H1 (cell line): ENCODE measurements at places on chromosomes 2 and 18.

GRCh38 chr2:60295636-60295962 lies 257.9 kb downstream of the BCL11A start:
- no peak overlapping the region for H3K4me3 ChIP-seq
- no peak for DNase-seq
- no peaks in the 10 kb centered on the region for H3K36me3 ChIP-seq
- no peaks in the 10 kb centered on the region for H3K27me3 ChIP-seq

DNA sequence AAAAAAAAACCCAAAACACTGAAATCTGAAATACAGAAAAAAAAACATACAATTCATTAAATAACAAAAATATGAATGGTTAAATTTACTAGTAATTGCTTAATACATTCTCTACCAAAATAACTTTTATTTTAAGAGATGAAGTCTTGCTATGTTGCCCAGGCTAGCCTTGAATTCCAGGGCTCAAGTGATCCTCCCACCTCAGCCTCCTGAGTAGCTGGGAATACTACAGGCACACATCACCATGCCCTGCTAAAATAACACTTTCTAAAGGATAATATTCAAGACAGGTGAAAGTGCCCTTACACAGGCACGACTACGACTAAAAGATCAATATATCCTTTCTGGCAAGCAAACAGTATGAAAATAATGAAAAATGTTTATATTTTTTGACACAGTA lies 9.5 kb downstream of the USP34 start:
- no peak for DNase-seq
- no peaks in the 10 kb centered on the region for H3K4me1 ChIP-seq

DNA sequence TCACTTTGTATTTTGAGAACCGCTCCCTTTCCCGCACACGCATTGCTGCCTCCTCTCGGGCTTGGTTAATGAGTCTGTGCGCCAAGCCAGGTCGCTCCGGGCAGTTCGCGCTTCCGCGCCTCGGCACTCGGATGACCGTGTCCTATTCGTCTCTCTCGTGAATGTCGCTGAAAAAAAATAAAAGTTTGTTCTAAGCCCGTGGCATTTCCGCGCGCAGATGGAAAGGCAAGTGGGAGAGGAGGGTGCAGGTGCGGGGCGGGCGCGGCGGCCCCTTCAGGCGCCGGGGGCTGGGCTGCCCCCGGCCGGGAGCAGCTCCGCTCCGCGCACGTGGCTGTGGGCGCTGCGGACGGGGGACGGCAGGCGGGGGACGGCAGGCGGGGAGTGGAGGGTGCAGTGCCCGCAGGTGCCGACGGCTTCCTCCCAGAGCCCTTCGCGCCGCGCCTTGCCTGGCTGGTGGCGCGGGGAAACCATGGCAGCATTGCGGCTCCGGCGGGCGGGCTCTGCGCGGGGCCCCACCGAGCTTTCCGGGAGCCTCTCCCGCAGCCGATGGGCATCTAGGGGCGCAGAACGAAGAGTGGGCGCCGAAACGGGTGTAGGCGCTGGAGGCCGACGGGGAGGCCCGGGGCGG lies 159.6 kb upstream of the SIX2 start:
- no peak overlapping the region for H3K27ac ChIP-seq
- no peaks in the 10 kb centered on the region for H3K36me3 ChIP-seq
- peaks cover 13% of the 10 kb centered on the region for H3K27me3 ChIP-seq
- H3K4me3 ChIP-seq = peak overlapping the region; percentile 68

DNA sequence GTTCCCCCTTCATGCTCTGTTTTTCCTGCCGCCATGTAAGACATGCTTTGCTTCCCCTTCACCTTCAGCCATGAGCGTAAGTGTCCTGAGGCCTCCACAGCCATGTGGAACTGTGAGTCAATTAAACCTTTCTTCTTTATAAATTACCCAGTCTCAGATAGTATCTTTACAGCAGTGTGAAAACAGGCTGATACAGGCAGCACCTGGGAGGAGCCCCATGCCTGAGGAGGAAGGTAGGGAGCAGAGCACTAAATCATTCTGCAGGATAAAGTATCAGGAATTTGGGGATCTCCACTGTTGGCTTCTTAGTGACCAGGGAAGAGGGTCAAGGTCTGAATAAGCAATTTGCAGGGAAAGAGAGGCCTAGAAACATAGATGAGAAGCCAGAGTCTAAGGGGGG lies 78.0 kb downstream of the KCNF1 start:
- H3K27ac ChIP-seq = no peak overlapping the region
- no peaks in the 10 kb centered on the region for H3K36me3 ChIP-seq
- no peaks in the 10 kb centered on the region for H3K27me3 ChIP-seq
- H3K4me3 ChIP-seq = no peak overlapping the region
- no peak for DNase-seq
- H3K4me1 ChIP-seq = no peaks in the 10 kb centered on the region

GRCh38 chr2:10428355-10428754 lies 19.8 kb downstream of the ODC1 start:
- no peak overlapping the region for H3K4me3 ChIP-seq
- DNase-seq = no peak
- H3K36me3 ChIP-seq = no peaks in the 10 kb centered on the region
- no peak overlapping the region for H3K27ac ChIP-seq
- no peaks in the 10 kb centered on the region; the same call in 1 of the 2 replicates for H3K27me3 ChIP-seq

DNA sequence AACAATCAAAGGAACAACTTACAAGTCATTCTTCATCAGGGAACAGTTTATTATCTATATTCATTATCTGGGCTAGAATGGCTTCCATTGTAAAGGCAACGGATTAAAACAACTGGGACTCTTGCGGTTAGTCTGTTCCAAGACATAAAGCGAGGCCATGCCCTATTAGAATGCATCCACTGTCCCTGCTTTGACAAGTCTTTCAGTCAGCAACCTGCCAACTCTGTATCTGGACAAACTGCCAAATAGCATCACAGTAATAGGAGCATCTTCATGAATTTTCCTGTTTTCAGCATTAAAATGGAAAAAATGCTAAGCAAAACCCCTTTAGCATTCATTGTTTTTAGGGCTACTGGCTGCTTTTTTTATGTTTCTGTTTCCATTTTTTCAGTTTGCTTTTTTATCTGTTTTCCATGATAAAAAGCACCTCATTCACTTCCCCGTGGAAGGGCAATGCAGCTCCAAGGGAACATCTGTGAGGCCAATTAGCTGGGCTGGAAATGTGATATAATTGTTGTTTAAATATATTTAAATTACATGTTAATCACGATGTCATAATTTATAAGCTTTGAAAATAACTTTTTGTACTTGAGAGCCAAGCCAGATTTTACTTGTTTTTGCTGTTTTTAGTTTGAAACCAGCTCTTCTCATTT lies 834.3 kb downstream of the CPS1 start:
- H3K4me1 ChIP-seq = no peaks in the 10 kb centered on the region
- no peak for DNase-seq
- H3K36me3 ChIP-seq = no peaks in the 10 kb centered on the region
- H3K27me3 ChIP-seq = no peaks in the 10 kb centered on the region
- no peak overlapping the region for H3K27ac ChIP-seq

DNA sequence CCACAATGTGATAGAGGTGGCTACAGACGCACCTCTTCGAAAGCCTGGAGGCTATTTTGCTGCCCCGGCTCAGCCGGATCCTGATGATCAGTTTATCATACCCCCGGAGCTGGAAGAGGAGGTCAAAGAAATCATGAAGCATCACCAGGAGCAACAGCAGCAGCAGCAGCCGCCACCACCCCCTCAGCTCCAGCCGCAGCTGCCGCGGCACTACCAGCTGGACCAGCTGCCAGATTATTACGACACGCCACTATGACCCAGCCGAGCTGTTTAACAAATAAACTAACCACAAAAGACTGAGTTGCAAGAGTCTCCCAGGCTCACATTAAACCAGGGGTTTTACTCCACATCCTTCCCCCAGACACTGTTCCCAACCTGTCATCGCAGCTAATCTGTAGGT lies 263.8 kb downstream of the PHLPP1 start:
- H3K4me3 ChIP-seq = no peak overlapping the region
- no peaks in the 10 kb centered on the region for H3K4me1 ChIP-seq
- H3K27me3 ChIP-seq = no peaks in the 10 kb centered on the region
- no peak for DNase-seq
- H3K27ac ChIP-seq = no peak overlapping the region
- H3K36me3 ChIP-seq = peaks cover 43% of the 10 kb centered on the region

GRCh38 chr2:58131191-58132011 lies 84.8 kb downstream of the VRK2 start:
- peaks cover 2% of the 10 kb centered on the region; the same call in 1 of the 2 replicates for H3K36me3 ChIP-seq
- no peaks in the 10 kb centered on the region for H3K27me3 ChIP-seq

DNA sequence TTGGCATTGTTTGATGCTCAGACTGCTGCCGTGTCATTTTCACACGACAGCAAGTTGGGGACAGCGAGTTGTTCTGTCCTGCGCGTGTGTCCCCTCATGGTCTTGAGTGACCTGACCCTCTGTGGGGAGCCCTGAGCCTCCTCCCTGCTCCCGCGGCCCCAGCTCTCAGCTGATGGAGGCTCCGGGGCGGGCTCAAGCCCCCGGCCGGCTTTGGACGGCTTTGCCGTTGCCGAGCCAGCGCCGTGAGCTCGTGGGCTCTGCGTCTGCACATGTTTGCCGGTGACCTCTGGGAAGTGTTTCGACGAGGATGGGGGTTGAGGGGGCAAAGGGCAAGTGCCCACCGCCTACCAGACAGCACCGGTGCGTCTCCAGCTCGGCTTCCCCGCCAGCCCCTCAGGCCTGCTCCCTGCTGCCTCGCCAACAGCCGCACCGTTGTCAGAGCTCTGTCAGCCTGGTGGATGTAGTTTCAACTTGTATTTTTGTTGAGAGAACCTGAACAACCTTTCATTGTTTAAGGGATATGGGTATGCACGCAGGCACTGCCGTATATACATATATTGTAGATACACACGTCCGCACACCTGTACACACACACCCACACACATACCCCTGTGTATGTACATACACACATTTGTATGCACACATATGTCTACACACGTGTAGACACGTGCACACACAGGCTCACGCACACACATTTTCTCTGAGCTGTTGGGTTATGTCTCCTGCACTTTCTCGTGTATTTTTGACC lies 13.7 kb downstream of the PDCD1 start:
- DNase-seq = no peak
- peak overlapping the region; percentile 61; the same call in 1 of the 2 replicates for H3K4me3 ChIP-seq
- peaks cover 4% of the 10 kb centered on the region; the same call in 1 of the 2 replicates for H3K4me1 ChIP-seq
- peaks cover 7% of the 10 kb centered on the region for H3K27me3 ChIP-seq
- no peak overlapping the region for H3K27ac ChIP-seq

GRCh38 chr18:22466608-22467395 lies 49.1 kb upstream of the CTAGE1 start:
- no peak overlapping the region for H3K27ac ChIP-seq
- H3K36me3 ChIP-seq = no peaks in the 10 kb centered on the region
- no peak overlapping the region for H3K4me3 ChIP-seq
- H3K4me1 ChIP-seq = peaks cover 4% of the 10 kb centered on the region; the same call in 1 of the 2 replicates
- no peak for DNase-seq
- H3K27me3 ChIP-seq = no peaks in the 10 kb centered on the region

DNA sequence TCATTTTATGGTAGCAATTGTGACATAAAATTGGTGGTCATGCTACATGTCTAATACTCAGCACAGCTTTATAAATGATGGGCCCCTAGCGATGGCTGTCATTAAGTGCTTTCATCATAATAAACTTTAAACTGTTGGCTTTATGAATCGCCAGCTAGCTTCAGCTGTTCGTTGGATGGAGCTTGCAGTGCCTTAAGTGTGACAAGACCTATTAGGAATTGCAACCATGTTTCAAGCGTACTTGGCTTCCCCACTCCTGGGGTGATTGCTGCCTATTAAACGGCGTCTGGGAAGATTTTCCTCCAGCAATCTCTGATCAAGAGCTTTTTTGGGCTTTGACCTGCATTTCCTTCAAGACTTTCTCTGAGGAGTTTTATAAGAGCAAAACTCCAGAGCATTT lies 164.5 kb upstream of the SIX3 start:
- H3K27me3 ChIP-seq = no peaks in the 10 kb centered on the region
- peaks cover 16% of the 10 kb centered on the region for H3K4me1 ChIP-seq
- no peaks in the 10 kb centered on the region for H3K36me3 ChIP-seq

DNA sequence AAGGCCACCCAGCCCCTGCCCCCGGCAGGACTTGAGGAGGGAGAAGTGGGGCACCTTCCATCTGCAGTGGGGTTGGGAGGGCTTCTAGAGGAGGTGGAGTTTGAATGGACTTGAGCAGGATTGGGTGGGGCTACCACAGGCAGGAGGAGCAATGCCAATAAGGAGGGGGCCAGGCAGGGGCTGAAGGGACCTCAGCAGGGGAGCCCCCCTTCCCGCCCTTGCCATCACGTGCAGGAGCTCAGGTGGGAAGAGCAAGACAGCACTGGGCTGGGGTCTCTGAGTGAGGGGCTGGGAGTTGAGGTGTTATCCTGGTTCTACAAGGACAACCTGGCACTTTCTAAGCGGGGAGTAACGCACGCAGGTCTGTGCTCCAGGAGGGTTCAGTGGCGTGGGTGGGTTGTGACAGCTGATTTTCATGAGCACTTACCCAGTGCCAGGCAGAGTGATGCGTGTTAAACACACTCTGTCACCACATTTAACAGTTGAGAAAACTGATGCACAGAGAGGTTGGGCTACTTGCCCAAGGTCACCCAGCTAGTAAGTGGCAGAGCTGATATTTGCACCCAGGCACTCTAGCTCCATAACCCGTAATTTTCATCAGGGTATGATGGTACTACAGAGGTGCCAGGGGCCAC lies 4.8 kb downstream of the CHRND start:
- no peak for DNase-seq
- H3K36me3 ChIP-seq = no peaks in the 10 kb centered on the region
- H3K4me1 ChIP-seq = peaks cover 11% of the 10 kb centered on the region
- H3K27ac ChIP-seq = no peak overlapping the region
